ENCODE measurements at places on chromosomes 6 and 20.
A peak's percentile ranks its signal among the peaks of the same experiment; 100 is the strongest.

DNA sequence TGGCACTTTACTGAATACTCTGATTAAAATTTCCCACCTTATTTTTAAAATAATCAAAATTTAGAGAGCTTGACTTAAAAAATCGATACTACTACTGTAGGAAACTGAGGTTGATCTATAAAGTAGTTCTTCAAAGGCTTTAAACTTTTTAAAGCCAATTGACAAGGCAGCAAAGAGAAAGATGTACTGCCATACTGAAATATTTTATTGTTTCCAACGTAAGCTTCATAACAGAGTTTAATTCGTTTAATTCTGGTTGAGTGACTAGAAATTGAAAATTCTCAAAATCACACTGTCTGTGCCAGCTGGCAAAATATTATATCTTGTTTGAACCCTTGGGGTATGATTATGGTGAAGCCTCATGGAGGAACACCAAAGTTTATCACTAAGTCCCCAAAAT, 207.6 kb downstream of the UNC5CL start:
- DNase-seq: no peak

DNA sequence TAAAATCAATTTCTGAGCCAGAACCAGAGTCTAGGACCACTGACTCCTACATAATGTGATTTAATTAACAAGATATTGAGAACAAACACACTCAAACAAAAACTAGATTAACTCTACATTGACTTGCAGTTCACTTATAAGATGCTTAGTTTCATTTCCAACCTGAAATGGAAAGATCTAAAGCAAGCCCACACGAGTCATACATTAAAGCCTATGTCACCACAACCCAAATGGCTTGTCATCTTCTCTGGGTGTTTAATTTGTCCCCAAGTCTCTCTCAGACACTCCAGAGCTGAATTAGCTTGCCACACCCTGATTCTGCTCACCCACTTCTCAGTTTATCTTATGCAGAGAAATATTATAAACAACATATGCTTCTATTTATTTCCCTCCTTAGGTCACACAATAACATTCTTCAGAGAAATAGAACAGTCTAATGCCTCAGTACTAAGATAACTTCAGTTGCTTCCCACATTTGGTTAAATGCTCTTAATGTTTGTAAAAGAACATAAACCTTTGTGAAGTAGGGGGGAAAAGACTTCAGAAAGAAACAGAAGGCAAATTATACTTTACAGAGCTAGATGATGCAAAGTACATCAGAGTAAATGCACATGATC, 8.8 kb upstream of the FBXO30 start:
- no peak for DNase-seq

- no peak for DNase-seq
These were observed 23.1 kb downstream of the AAR2 start for GRCh38 chr20:36259177-36260061.

- DNase-seq: no peak
These were observed 291.3 kb downstream of the OGFRL1 start for GRCh38 chr6:71579902-71580301.

DNA sequence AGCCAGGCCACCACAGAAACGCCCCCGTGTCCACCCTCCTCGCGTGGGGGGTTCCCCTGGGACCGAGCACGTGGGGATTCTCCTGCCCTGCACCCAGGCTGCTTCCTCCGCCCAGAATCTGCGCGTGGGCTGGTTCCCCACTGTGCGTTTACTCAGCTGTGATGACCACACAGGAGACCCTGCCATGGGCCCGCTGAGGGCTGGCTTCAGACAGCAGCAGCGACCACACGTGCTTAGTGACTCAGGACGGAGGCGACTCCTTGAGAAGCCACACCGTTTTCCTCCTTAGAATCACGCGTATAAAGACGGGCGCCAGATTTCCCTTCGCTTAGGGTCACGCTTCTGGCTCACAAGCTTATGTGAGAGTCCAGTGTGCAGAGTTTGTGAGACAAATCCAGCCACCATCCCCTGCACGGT, 63.9 kb upstream of the PDE10A start:
- DNase-seq: peak; percentile 51

DNA sequence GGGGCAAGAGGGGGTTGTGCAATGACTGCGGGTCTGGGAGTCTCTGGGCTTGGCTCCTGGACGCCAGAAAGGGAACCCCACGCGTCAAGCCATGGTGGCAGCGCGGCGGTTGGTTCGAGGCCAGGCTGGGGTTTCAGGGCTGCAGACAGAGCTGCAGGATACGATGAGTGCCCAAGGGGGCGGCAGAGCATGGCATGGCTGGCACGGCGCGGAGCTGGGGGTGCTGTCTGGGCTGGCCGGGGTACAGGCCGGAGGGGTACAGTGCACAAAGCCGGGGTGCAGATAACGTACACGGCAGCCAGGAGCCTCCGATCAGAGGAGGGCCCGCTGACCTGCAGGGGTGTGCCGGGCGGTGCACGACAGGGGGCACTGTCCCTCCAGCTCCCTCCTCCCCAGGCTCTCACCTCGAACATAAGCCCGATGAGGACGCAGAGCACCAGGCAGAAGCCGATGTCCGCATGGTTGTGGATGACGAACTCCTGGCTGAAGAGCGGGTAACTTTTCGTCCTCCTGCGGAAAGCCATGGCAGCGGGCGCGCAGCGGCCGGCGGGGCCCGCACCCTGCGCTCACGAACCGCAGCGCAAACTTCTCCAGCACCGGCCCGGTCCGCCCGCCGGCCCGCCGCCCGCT, 353 bp downstream of the TRAM2 start:
- peak; percentile 96 for DNase-seq

GRCh38 chr20:58086763-58087561, 141.5 kb downstream of the ANKRD60 start:
- no peak for DNase-seq

GRCh38 chr6:8391934-8392333, 43.4 kb downstream of the SLC35B3 start:
- no peak for DNase-seq

- DNase-seq: no peak
These were observed 90.9 kb downstream of the DTD1 start for GRCh38 chr20:18678549-18679419.

DNA sequence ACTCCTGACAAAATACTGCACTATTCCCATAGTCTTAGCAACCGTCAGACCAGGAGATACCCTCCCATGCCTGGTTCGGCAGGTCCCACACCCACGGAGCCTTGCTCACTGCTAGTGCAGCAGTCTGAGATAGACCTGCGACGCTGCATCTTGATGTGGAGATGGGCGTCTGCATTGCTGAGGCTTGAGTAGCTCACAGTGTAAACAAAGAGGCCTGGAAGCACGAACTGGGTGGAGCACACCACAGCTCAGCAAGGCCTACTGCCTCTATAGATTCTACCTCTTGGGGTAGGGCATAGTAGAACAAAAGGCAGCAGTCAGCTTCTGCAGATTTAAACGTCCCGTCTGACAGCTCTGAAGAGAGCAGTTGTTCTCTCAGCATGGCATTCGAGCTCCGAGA, 25.4 kb downstream of the TMEM244 start:
- no peak for DNase-seq

- DNase-seq: no peak
These were observed 760 bp upstream of the IBTK start for GRCh38 chr6:82248273-82248735.

DNA sequence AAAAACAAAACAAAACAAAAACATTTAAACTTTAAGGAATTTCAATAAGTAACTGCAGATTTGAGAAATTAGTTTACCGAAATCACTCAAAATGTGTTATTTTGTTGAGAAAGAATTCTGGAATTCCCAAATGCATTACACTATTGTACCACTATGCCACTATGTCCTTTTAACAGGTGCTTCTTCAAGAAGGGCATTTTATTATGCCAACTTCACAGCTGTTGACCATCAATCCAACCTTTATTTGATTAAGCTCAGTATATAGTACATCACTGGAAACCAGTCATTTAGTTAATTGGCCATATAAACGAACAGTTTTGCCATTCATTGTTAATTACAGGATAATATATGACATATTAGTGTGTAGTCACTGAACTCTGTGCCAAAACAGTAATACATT, 221.7 kb downstream of the ARHGAP18 start:
- no peak for DNase-seq

- no peak for DNase-seq
These were observed 175.5 kb downstream of the ATXN1 start for GRCh38 chr6:16585805-16586204.

GRCh38 chr6:158439255-158439654, 120.6 kb upstream of the TMEM181 start:
- DNase-seq: no peak

- no peak for DNase-seq
These were observed 1047.8 kb downstream of the EPHA7 start for GRCh38 chr6:92371211-92372208.

DNA sequence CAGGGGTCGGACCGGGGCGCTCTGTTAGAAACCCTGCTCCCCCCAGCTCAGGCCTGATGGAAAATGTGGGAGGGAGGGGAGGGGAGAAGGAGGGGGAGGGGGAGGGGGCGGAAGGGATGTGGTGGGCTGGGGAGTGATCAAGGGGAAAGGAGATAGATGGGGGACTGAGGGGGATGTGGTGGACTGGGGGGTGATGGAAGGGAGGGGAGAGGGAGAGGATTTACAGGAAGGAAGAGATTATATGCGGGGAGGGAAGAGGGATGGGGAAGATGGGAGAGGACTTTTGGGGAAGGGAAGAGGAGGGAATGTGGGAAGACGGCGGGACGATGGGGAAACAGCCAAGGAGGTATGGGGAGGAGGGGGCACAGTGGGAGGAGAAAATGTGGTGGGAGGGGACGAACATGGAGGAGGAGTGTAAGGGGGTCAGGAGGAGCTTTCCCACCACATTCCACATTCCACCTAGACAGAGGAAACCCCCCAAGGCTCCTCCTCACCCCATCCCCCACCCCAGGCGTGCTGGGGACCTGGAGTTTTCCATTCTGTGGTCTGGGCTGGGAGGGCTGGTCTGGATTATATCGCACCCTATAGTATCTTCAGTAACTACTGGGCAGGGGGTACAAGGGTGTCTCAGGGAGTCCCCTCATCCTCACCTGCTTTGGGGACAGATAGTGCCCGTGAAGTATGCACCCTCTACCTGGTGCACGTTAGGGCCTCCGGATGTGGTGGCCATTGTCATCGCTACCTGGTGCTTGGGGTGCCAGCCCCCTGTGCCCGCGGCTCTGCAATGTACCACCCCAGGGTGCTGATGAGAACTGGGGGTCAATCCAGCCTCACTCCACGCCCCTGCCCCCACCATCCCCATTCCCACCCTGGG, 578 bp upstream of the PTGIS start:
- peak; percentile 48 for DNase-seq

GRCh38 chr6:85483846-85484245, 34.0 kb downstream of the NT5E start:
- no peak for DNase-seq

- DNase-seq: no peak
These were observed 45.3 kb upstream of the LOC128125822 start for GRCh38 chr6:63526931-63527330.

- DNase-seq: no peak
These were observed 178.9 kb downstream of the SASH1 start for GRCh38 chr6:148521586-148521985.

- no peak for DNase-seq
These were observed 119.5 kb upstream of the KCNG1 start for GRCh38 chr20:51142448-51142847.

GRCh38 chr6:108635505-108636226, 74.9 kb downstream of the FOXO3 start:
- no peak for DNase-seq

DNA sequence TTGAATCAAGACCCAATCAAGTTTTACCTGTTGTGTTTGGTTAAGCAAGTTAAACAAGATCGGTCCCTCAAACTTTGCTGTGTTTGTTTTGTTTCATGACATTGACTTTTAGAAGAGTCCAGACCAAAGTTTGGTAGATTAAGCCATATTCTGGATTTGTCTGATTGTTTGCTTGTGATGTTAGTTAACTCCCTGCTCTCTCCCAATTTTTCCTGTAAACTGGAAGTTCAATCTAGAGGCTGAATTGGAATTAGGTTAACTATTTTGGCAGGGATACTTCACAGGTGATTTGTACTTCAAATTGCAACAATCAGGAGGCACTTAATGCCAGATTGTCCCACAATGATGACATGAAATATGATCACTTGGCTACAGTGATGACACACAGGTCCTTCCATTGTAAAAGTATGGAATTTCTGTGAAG, 13.6 kb upstream of the SH3BGRL2 start:
- no peak for DNase-seq

DNA sequence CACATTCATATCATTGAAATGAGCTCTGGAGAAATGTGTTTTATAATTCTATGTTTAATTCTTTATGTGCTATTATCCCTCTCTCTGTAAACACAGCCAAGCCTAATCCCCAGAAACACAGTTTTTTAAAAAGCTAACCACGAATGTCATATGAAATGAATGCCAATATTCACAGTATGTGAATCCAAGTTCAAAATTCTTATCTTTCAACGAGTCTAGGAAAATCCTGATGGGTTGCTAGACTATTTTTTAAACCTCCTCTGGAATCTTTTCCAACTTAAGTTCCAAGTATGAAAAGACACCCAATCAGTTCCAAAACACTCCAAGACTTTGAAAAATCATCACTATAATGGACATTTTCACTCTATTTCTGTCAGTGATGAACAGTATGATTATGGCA, 689.3 kb downstream of the HACE1 start:
- DNase-seq: no peak

GRCh38 chr6:73290435-73290834, 27.4 kb upstream of the KHDC1 start:
- DNase-seq: no peak

DNA sequence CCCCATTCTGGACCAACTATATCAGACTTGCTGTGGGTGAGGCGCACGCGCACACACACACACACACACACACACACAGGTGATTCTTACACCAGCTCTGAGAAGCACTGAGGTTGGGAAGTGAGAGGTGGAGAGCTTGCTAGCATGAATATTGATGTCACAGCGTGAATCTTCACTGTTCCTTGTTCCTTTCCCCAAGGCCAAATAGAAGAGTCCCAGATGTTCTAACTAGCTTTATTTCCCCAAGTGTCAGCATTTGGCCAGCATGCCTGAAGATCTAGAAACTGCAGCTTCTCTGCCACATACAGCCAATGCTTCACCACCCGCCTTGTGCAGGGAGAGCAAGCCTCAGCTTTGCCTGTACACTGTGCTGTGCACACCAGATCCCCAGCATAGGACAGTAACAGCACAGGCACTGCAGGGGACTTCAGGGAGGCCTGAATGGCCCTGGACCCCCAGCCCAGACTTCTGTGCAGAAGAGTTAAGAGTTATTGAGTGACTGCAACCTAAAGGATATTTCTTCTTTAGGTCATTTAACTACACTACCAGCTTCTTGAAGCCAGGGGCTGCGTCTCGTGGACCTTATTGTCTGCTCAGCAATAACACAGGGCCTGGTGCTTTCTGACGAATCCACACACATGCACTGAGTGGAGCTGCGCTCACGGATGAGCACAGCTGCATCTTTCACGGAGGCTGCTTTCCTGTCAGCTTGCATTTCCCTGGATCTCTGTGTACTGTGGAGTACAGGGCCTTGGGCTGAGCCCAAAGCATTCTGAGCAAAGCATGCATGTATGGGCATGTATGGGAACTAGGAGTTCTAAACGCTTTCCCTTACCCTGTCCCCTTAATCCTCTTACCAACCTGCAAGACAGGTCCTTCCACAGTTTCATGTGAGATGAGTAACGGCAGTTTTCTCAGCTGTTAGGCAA, 13.9 kb upstream of the CD93 start:
- no peak for DNase-seq
